Activated naive CD4-positive, alpha-beta T cell treated with anti-CD3 and anti-CD28 coated beads, Interleukin-2, amount 10 ng/mL, durations not matched to agents 5 hours and 36 hours (primary cell): ENCODE measurements at places on chromosomes 6 and 20. TPM values are rescaled to one million over a fixed set of nuclear protein-coding genes. Genes with fewer than 3 reads are reported as not detected.

Gene PXMP4
- total RNA-seq, result 16.4 TPM

Gene LAMP5
- total RNA-seq, result not detected

Gene TGM2
- total RNA-seq, result 0.10 TPM

Gene ZDHHC14
- total RNA-seq, result 3.2 TPM

Gene TNFRSF21
- total RNA-seq, result 0.10 TPM

Gene E2F1
- 52.9 TPM for total RNA-seq

Gene CLIC5
- 5.4 TPM for total RNA-seq

Gene FRMD1
- total RNA-seq, result not detected

Gene RAET1G
- total RNA-seq, result not detected

Gene UBE2V1
- 159 TPM for total RNA-seq

Gene DSP
- total RNA-seq, result 0.15 TPM

Gene NKAIN4
- not detected for total RNA-seq

Gene MAK
- 0.10 TPM for total RNA-seq

Gene NKX2-4
- not detected for total RNA-seq

Gene GRM1
- not detected for total RNA-seq

Gene GFOD1
- 2.5 TPM for total RNA-seq

Gene MROH8
- 2.6 TPM for total RNA-seq

Gene NINL
- total RNA-seq, result 2.9 TPM

Gene BANF2
- not detected for total RNA-seq

Gene MATN4
- not detected for total RNA-seq

Gene PHACTR1
- 0.03 TPM for total RNA-seq

Gene REM1
- total RNA-seq, result not detected

Gene WTAP
- total RNA-seq, result 117 TPM

Gene RAET1L
- not detected for total RNA-seq

Gene FNDC11
- total RNA-seq, result 0.50 TPM

Gene LY86
- total RNA-seq, result 25.3 TPM
